Islet precursor cell (in vitro differentiated cells): ENCODE measurements at places on chromosomes 16 and 17.
A peak's percentile ranks its signal among the peaks of the same experiment; 100 is the strongest.

DNA sequence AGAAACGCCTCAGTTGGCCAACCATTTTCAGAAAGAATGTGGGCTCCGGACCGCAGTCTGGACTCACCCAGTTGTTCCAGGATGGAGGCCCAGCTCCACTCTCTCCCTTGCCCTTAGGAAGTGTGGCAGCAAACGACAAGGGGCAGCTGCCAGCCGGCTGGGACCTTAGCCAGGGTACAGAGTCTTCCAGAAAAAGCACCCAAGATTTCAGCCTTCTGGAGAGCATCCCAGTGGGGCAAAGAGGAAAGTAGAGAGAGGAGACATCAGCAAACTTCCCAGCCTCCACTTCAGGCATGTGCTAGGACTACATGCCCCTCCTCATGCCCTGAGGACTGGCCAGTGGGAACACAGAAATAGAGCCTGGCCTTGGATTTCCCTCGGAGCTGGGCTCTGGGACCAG is 56.8 kb upstream of the SCNN1B start:
- DNase-seq, result no peak

- no peak for DNase-seq
These were observed 56.1 kb downstream of the PLXDC1 start for GRCh38 chr17:39095309-39095686.

GRCh38 chr16:85234310-85235204 is 122.3 kb upstream of the CIBAR2 start:
- DNase-seq, result peak; percentile 97

- DNase-seq, result no peak
These were observed 2.9 kb upstream of the RNPS1 start for GRCh38 chr16:2270588-2271470.

GRCh38 chr16:72978212-72978611 is 69.7 kb downstream of the ZFHX3 start:
- DNase-seq, result no peak

DNA sequence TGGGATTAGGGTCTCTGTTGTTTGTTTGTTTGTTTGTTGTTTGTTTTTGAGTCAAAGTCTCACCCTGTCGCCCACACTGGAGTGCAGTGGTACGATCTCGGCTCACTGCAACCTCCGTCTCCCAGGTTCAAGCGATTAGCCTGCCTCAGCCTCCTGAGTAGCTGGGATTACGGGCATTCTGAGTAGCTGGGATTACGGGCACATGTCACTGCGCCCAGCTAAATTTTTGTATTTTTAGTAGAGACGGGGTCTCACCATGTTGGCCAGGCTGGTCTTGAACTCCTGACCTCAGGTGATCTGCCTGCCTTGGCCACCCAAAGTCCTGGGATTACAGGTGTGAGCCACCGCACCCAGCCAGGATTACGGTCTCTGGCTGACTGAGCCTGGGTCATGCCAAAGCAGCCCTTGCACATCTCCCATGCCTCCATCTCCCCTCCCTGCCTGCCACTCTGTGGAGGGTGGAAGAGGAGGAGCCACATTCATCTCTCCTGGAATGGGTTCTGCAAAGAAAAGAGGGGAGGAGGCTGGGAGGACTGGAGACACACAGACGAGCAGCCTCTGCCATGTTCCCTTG is 59.2 kb downstream of the BEAN1 start:
- no peak for DNase-seq

- peak; percentile 99 for DNase-seq
These were observed 1.8 kb downstream of the ST3GAL2 start for GRCh38 chr16:70437017-70437581.

DNA sequence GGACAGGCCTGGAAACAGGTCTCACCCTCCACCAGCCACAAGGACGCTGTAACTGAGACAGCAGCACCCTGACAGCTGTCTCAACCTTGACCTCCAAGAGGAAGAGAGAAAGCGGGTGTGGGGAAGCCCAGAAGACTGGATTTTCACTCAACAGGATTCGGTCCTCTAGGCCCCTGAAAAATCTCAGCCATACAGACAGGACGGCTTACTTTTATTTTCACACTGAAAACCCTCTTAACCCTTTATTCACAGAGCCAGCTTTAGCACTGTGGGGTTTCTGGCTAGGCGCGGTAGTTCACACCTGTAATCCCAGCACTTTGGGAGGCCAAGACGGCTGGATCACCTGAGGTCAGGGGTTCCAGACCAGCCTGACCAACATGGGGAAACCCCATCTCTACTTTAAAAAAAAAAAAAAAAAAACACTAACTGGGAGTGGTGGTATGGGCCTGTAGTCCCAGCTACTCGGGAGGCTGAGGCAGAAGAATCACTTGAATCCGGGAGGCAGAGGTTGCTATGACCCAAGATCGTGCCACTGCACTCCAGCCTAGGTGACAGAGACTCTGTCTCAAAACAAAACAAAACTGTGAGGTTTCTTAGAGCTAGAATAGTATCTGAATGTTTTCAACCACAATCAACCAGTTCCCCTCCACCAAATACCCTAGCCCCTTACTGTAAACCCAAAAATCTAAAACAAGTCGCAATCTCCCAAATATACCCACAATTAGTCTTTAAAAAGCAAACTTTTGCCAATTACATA is 5.3 kb downstream of the ANKRD11 start:
- peak; percentile 54 for DNase-seq

GRCh38 chr16:72244853-72245252 is 72.9 kb upstream of the PMFBP1 start:
- DNase-seq, result no peak

GRCh38 chr17:62565817-62566216 is 61.7 kb upstream of the MRC2 start:
- DNase-seq, result no peak

- DNase-seq, result no peak
These were observed 834 bp downstream of the DCXR start for GRCh38 chr17:82036634-82037091.

- peak; percentile 87 for DNase-seq
These were observed 190.3 kb downstream of the CPPED1 start for GRCh38 chr16:12613131-12613991.

DNA sequence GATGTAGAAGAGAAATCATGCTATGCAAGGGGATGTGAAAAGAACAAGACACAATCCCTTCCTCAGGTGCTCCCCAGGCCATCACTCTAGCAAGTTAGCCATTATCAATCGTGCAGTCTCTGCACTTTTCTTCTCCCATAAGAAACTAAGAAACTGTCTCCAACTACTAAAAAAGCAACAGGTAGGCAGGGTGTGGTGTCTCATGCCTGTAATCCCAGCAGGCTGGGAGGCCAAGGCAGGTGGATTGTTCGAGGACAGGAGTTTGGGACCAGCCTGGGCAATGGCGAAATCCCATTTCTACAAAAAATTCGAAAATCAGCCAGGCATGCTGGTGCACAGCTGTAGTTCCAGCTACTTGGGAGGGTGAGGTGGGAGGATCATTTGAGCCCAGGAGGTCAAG is 13.8 kb downstream of the PARN start:
- no peak for DNase-seq

DNA sequence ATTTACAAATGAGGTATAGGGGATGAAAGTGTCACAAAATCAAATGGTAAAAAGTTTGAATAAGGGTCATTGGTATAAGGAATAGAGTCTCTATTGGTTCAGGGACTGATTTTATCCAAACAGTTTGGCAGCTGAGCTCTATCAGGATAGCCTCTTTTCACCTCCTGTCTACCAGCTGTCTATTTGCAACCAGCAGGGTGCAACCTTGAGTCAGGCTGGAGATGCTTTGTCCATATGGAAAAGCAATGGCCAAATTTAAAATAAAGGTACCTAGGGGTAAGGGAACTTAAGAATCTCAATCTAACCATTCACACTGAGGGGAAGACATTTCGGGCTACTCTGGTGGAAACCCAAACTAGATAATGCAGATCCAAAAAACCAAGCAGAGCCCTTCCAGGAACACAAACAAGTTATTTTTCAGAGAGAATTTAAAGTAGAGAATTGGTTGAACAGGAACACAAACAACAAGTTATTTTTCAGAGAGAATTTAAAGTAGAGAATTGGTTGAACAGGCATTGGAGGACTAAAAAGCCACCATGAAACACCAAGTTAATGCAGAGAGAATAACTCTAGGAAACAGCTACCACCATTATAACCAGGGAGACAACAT is 12.6 kb upstream of the CA10 start:
- DNase-seq, result peak; percentile 74

DNA sequence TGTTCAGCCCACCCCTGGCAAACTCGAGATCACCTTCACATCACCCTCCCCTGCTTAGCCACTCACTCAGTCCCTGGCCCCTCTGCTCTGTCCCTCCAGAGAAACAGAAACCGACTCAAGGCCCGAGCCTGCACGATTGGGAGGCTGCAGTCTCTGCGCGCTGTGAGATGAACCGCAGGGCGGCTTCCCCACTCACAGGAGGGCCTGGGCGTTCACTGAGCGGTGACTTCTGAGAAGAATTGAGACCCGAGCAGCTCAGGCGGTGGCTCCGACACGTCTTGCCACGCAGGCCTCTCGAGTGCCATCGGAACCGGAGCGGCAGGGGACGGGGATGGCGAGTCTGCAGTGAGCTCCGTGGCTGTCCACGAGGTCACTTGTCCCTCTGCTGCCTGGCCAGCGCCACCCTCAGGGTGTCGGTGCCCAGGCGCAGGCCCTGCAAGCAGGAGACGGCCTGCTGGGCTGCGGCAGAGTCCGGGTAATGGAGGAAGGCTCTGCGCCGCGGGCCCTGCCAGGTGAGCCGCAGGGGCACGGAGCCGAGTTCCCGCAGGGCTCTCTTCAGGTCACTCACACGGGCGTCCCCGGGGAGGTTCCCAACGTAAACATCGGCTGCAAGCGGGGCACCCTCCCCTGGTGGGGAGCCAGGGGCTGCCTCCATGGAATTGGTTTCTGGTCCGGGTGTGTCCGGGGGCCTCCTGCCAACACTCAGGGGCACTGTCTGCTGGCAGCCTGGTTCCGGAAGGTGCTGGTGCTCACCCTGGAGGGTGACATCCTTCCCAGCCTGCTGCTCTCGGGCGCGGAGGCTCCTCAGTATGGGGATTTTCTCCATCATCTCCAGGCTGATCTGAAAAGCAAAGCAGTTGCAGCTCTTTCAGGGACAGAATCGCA is 21.6 kb downstream of the FOXF1 start:
- no peak for DNase-seq

GRCh38 chr17:16419074-16419928 is 3.9 kb downstream of the TRPV2 start:
- peak; percentile 98 for DNase-seq

DNA sequence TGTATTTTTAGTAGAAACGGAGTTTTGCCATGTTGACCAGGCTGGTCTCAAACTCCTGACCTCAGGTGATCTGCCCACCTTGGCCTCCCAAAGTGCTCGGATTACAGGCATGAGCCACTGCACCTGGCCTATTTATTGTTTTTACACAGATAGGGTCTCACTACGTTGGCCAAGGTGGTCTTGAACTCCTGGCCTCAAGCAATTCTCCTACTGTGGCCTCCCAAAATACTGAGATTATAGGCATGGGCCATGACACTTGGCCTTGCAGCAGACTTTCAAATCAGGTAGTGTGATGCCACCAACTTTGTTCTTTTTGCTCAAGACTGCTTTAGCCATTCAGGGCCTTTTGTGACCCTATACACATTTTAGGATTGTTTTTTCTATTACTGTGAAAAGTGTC is 61.7 kb upstream of the INTS2 start:
- DNase-seq, result no peak

- DNase-seq, result no peak
These were observed 33.1 kb upstream of the ULK2 start for GRCh38 chr17:19900809-19901208.

- DNase-seq, result no peak
These were observed 16.7 kb downstream of the DRC7 start for GRCh38 chr16:57711346-57711745.

GRCh38 chr17:48392857-48393256 is 37.2 kb downstream of the SKAP1 start:
- peak; percentile 45 for DNase-seq

DNA sequence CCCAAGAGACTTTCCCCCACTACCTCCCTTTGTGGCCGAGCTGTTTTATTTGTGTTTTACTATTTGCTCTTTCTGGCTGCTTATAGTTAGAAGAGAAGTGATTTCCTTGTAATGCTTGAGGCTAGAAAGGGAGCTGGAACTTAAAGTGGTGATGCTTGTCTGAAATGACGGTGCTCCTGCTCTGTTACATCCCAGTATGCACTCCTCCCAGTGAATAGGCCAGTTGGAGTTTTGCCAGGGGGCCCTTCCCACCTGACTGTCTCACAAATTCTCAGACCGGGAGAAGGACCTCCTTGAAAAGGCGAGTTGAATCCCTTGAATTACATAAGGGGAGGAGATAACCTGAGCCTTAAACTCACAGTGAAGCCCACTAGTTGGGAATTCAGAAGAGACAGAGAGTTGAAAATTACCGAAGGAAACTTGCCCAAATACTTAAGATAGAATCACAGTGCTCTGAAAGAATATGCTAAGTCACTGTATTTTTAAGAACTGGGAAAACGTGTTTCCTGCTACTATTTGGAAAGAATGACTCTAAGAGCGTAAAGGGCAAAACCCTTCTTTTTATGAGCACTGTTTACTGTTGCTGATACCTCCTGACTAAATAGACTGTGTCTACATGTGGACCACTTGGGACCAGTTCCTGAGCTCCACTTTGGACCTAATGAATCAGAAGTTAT is 84.7 kb upstream of the CLEC3A start:
- DNase-seq, result no peak

- no peak for DNase-seq
These were observed 83.6 kb downstream of the CMIP start for GRCh38 chr16:81528256-81528655.

DNA sequence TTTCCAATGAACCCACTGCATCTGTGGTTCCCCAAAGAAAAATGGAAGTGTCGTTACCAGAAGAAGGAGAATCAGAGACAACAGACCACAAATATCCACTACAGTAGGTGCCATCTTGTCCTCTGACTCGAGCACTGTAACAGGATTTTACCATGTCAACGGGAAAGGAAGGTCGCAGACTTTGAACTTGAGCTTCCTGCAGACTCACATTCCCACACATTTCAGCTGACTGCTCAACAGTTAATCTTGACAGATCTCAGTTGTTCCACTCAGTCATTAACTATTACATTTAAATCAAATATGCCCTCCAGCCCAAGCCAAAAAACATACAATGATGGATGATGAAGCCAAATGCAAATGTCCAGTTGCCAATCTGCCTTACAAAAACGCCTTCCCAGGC is 37.0 kb downstream of the GAS7 start:
- DNase-seq, result no peak
